NCI-H2029 (cell line): ENCODE measurements at places on chromosomes 4 and X.

DNA sequence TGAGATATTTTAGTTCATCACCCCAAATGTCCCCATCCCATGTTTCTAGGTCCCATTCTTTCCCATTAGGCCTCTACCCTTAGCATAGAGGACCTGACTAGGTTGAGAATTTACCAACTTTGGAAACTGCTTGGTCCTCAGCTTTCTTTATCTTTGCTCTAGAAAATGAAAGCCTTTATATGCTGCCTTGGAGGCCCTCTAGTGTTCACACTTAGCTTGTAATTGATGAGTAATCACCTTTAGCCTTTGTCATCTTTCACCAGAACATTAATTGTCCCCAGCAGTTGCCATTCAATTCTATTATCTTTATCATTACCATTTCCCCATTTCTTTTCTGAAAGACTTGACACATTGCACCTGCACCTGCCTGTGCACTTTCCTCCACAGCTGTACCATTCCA, 589.2 kb upstream of the NR3C2 start:
- no peak for DNase-seq

DNA sequence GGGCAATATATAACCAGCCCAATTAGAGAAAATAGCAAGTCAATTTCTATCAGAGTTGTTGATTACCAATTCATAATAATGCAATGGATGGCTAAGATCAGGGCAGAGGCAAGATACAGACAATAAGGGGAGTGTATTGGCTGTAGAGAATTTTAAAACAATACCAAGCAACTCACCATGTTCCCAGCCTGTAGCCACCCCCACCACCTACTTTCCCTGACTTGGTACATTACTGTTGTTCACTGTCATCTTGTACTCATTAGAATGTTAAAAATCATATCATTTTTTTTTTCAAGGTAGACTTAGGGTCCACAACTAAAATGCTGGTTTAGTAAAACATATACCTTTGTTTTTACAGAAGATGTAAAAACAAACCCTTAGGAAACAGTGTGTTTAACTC, 27.7 kb downstream of the HNRNPD start:
- no peak for DNase-seq

- no peak for DNase-seq
Measured at GRCh38 chr4:1136048-1136447, 22.7 kb upstream of the RNF212 start.

DNA sequence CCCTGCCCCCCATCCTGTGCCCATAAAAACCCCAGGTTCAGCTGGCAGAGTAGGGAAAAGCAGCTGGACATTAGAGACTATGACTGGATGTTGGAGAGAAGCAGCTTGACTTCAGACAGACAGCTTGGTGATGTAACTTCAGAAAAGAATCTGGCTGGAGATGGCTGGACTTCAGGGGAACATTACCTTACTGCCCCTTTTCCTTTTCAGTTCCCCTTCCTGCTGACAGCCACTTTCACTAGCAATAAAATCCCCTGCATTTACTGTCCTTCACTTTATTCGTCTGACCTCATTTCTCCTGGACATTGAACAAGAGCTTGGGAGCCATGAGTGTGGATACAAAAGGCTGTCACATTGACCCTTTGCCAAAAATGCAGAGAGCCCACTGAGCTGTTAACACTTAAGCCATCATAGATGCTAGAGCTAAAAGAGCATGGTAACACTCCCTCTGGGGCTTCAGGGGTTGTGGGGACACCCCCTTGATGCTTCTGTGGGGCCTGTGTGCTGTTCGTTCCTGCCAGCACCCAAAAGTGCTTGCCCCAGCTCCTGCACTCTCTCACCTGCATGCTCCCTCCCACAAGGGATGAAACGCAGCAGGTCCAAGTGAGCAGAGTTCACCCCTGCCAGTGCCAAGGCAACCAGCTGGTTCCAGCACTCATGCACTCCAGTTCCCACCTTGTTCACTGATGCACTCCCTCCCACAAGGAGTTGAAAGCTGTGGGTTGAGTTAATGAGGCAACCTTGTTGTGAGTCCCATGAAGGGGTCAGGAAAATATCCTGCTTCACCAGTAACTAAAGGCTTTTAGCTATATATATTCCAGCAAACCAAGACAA, 263.8 kb upstream of the NDST3 start:
- no peak for DNase-seq

GRCh38 chrX:79630033-79631009, 263.2 kb upstream of the ITM2A start:
- DNase-seq, result no peak

- no peak for DNase-seq
Measured at GRCh38 chr4:111871802-111872201, 273.5 kb upstream of the FAM241A start.

DNA sequence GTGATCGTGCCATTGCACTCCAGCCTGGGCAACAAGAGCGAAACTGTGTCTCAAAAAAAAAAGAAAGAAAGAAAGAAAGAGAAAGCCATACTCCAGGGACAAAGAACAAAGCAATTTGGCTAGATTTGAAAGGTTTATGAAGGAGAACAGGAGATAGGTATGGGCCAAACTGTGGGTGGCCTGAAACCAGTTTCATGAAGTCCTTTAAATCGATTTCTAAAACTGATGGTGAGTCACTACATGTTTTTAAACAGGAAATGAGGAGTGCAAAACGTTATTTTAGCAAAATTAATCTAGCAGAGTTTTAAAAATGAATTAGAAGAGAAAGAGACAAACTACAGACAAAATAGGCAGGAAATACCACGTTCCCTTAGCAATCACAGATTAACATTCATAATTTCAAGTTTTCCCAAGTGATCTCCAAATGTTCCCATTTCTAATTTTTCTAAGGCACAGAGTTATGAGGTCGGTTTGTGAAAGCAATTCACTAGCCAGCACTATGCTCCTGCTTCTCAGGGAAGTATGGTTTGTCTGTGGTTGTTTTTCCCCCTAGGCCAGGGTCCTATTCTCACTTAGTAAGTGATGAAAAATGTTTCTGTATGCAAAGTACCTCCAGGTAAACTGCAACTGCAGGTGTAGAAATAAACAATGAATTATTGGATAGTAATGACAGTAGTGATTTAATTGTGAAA, 190.6 kb downstream of the PPP3CA start:
- no peak for DNase-seq

GRCh38 chrX:153318811-153319210, 2.8 kb downstream of the PNMA6F start:
- no peak for DNase-seq

DNA sequence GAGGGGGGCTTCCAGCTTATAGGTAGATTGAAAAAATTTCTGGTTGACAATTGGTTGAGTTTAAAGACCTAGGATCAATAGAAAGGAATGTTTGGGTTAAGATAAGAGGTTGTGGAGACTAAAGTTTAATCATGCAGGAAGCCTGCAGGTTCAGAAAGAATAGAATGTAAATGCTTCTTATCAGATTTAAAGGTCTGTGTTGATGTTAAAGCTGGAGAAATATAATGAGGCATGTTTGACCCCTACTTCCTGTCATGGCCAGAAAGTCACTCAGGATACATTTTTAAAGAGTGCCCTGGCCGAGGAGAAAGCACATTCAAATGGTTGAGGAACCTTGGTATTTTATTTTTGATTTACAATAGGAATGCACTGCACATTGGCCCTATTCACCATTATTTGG, 3.9 kb upstream of the RRAGB start:
- DNase-seq, result no peak

DNA sequence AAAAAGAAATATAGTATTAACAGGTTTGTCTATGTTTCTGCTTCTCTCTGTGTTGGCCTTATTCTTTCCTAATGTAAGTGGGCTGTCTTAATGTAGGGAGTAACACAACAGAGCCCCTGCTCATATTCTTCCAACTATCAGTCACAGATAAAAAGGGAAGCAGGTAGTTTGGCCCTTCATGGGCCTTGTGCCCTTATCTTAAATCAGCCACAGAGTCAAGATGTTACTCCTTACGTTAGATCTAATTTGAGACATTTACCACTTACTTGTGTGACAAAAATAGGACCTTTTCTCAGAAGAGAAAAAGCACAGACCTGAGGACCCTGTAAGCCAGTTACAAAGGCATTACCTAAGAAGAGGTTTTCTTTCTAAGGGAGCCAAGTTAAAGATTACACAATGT, 589.0 kb downstream of the GRXCR1 start:
- no peak for DNase-seq

DNA sequence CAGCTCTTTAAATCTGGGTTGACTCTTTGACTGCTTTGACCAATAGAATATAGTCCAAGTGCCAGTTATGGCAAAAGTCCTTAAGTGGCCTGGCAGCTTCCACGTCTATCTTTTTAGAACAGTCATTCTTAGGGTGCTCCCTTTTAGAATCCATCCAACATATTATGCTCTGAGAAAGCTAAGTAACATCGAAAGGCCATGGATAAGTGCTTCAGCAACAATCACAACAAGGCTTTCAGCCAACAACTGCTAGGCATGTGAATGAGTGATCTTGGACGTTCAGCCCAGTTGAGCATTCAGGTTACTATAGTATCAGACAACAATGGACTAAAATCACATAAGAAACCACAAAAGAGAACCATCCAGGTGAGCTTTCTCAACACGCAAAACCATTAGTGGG, 818.7 kb downstream of the DMD start:
- no peak for DNase-seq

DNA sequence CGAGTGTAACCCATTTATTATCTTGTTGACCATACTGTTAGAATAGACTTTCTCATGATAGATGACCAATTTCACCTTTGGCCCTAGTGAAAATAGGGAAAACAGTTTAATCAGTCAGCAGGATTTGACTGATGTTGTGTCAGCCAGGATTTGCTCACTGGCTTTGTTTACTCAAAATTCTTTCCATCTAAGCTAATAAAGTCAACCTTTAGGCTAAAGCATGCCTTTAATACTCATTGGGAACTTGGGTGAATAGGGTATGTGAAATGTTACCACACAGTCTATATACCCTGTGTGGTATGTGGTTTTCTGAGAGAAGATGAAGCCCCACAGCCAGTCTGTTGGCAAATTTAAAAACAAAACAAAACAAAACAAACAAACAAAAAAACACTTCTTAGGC, 18.7 kb upstream of the SPANXB1 start:
- no peak for DNase-seq

DNA sequence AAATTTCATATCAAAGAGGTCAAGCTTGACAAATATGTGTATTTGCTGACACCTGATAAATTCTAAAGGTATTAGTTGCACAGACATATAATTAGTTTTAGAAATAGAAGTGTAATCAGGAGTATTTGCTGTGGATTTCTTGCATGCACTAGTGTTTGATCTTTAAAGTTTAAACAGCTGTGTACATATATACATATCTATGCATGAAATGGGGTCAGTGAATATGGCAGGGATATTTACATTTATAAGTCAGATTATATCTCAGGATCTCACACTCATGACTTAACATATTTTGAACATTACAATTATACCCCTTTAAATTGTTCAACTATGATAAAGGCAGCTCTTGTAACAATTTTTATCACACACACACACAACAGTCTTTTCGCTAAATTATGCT, 547.4 kb upstream of the ACTRT1 start:
- DNase-seq, result no peak

GRCh38 chr4:113639326-113639725, 122.2 kb downstream of the CAMK2D start:
- DNase-seq, result no peak

DNA sequence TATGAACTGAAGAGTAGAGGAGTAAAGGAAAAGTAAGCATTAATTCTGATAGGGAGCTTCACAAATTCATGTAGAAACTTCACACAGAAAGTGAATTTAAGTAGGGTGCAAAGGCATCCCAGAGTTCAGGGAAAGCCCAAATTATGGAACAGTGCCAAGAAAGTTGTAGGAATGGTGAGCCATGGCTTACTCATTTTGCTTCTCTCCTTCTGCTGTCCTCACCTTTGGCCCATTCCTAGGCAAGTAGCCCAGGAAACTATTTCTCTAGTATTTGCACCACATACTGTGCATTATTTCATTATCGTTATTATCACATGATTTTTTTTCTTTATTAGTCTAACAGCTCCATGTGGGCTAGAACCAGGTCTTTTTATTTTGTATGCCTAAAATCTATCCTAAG, 34.9 kb upstream of the IL1RAPL1 start:
- DNase-seq, result no peak
